Activated T-helper 1 cell treated with anti-CD3 and anti-CD28 coated beads, Interleukin-2, amount 50 U/mL, for 16 hours (primary cell): ENCODE measurements at places on chromosomes 2 and 18.

DNA sequence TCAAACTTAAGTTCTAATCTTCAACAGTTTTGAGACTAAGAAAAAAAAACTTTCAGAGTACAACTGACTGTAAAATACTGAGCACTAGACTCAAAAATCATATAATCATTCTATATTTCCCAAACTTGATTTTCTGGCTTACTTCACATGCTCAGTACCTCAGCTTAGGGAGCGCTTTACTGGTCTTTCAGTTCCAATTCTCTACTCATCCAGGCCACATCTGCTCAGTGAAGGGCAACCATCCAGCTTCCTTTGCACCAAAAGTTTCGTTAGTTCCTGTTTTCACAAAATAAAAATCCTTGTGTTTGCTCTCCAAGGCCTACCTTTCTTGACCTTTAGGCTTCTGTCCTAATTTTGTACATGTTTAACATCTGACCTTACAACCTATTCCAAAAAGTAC is 287.6 kb upstream of the LRRTM1 start:
- DNase-seq, result no peak

- DNase-seq, result no peak
Measured at GRCh38 chr2:135349941-135350340, 181.1 kb downstream of the ZRANB3 start.

DNA sequence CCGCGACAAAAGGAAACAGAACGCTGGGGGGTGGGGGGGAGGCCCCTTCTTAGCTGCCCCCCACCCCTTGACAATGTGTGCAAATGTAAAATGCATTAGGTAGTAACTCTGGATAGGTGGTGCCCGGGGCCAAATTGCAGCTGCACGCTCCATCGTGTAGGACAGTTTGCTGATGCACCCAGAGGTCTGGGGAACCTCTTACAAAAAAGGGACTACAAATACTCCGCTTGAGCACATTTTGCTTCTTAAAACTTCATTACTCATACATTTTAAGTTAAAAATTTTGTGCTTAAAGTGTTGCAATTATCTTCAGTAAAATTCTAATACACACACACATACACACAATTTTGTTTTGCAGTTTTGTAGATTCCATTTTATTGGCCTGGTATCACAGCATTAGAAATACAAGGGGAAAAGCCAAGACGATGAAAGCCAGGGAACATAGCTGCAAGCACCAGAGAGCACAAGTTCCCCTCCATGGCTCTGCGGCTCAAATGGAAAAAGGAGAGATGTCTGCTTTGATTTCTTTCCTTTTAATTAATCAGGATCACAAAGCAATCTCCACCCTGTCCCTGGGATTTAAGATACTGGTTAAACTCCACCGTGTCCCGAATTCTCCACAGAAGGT is 582.1 kb downstream of the ZEB2 start:
- no peak for DNase-seq

GRCh38 chr2:114085238-114085637 is 195.3 kb downstream of the ACTR3 start:
- DNase-seq, result no peak

DNA sequence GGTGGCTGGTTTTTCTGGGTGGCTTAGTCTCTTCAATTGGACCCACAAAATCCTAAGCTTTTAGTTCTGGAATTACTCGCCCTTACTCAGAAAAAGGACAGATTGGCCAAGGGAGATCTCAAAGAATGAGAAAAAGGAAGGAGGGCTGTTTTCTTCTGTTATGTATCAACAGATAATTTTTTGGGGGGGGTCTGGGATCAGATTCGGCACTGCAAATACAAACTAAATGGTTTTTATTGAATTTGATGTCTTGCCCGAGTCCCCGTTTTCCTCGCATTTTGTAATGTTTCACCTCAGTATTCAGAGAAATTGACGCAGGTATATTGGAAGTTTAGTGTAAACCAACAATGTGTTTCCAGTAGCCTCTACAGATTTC is 762 bp downstream of the YIPF4 start:
- DNase-seq, result no peak
